ENCODE measurements at places on chromosomes 1 and 21.

DNA sequence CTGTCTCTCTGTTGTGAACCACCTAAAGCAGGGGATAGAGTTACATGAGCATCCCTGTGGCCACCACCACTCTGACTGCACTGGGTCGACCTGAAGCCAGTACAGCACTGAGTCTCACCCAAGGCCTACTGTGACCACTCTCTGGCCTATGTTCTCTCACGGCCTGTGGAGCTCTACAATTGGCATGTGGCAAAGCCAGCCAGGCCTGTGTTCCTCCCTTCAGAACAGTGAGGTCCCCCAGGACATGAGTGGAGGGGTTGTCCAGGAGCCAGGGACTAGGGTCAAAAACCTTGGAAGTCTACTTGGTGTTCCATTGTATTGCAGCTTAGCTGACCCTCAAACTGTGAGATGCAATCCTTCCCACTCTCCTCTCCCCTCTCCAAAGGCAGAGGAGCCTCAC lies 42.7 kb upstream of the FMO3 start:
- no peak for DNase-seq

- no peak for DNase-seq
Measured at GRCh38 chr1:8448911-8449661, 131.2 kb downstream of the SLC45A1 start.

DNA sequence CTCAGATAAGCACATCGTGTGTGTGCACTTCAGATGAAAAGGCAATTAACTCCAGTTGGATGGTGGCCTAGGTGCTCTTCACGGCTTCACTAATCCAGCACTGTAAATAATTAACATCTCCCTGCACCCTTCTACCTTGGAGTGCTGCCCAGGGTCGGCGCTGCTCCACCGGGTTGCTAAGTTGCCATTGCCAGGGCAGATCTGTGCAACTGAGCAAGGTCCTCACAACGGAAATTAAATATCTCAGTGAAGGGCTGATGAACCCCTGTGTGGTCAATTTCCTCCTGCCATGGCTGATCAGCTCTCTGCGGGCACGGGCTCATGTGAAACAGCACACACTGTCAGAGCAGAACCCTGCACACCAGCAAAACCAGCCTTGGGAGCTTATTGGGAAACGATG lies 63.2 kb downstream of the SYDE2 start:
- peak; percentile 95 for DNase-seq

DNA sequence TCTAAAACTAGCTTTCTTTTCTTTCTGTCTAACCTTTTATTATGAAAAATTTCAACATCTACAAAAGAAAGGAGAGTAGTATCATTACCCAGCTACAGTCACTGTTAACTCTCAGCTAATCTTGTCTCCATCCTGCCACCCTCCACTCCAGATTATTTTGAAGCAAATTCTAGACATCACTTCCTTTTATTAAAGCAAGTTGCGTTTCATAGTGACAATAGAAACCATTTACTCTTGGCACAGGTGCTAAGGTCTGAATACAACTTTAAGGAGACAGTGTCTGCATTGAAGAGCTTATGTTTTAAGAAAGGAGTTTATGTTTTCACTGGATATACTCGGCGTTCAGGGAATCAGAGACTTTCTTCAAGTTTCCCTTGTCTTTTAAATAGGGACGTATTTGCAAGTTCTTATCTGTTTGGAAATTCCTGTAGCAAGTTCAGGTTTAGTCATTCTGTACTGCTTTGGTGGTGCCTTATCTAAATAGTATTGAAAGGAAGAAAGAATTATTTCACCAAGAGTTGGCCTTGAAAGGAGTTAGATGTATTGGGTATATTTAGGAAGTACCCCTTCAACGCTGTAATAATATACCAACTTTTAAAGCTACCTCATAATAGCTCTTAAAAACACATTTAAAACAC lies 42.7 kb downstream of the ITSN1 start:
- DNase-seq = no peak

DNA sequence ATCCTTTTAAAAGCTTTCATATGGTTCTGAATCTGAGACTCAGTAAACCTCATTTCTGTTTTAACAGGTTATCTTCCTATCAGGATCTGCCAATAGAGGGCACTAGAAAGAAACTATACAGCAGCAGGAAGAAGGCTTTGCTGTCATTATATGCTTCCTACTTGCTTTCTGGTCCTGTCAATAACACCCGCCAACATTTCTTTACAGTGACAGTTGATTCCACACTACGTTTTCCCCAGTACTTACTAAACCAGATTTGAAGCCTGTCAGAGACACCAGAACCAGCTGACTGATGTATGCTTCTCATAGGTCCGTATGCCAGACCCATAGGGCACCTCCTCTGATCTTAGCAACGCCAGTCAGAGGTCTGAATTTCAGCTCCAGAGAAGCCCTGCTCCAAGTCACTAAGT lies 341.0 kb upstream of the NEGR1 start:
- no peak for DNase-seq

GRCh38 chr1:43653893-43654292 lies 3.9 kb downstream of the KDM4A start:
- no peak for DNase-seq

DNA sequence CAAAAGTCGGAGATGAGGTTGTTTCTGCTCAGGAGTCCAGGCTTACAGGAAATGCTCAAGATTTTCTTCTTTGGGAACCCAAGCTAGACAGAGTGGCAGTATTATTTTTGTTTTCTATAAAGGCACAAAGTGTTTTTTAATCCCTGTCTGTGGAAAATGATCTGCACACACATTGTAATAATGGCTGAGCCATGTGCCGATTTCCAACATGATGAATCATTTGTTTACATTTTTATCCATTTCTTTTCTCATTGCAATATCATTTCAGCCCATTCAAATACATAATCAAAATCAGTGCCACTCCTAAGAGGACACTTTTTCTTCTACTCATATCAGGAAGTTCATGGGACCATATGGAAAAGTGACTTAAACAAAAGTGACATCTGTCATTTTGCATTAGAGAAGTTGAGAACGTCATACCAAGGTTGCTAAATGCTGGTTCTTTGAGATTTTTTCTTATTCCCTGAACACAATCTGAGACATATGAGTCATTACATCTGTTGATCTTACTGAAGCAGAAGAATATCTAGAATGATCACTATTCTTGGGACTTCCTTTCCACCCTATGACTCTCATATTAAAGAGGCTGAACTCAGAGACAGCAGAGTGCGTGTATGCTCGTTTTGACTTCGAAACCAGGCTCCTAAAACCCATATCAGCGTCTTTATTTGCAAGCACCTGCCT lies 44.9 kb downstream of the ACTA1 start:
- no peak for DNase-seq

GRCh38 chr1:51871351-51871975 lies 7.1 kb downstream of the NRDC start:
- no peak for DNase-seq

- no peak for DNase-seq
Measured at GRCh38 chr21:41876396-41876795, 2.7 kb downstream of the PRDM15 start.

GRCh38 chr21:25639551-25640201 lies 618 bp downstream of the JAM2 start:
- peak; percentile 20 for DNase-seq

DNA sequence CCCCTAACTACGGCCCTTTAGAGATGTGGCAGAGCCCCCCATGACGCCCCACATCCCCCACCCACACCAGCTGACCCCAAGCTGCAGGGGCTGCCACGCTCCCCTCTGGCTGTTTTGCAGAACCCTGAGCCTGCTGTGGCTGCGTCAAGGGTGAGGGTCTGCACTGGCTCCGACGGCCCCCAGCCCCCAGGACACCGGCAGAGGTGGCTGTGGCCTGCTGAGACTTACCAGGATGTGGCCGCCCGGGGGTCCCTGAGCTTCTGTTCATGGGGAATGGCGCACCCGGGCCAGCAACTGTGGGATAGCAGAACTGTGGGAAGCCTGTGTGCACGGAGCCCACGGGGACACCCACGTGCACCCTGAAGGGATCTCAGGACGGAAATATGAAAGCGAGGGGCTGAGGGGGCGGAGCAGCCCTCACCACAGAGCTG lies 12.8 kb upstream of the RNF223 start:
- DNase-seq = no peak

- no peak for DNase-seq
Measured at GRCh38 chr1:107590900-107591622, 373.9 kb downstream of the VAV3 start.

DNA sequence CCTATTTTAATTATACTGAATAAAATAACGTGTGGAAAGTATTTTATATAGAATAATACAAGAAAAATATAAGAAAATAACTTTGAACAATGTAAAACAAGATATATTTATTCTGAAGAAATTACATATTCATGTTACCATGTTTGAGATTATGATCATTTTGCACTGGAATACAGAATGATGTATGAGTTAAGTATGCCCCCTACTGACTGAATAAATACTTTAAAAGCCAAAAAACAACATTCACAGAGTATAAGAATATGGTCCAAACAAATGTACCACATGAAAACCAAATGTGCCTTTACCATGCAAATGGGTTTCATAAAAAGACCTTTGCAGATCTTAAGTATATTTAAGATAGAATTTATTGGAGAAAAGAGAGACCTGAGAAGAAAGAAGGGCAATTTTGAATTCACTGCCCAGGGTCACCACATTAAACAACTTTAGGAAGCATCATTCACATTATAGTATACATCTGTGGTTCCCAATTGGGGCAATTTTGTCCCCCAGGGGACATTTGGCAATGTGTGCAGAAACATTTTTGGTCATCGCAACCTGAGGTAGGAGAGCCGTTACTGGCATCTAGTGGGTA lies 136.6 kb upstream of the GFI1 start:
- DNase-seq = no peak

GRCh38 chr1:235473806-235474205 lies 30.4 kb downstream of the B3GALNT2 start:
- DNase-seq = no peak

All from body of pancreas (tissue), 4 donors.